Stimulated activated CD8-positive, alpha-beta memory T cell treated with anti-CD3 and anti-CD28 coated beads, Interleukin-7, amount 100 ng/mL, for 48 hours (primary cell): ENCODE measurements at places on chromosomes 5 and 9.

- DNase-seq, result no peak
These were observed 132.2 kb upstream of the PTGER4 start for GRCh38 chr5:40547557-40547956.

- no peak for DNase-seq
These were observed 217.7 kb upstream of the EDIL3 start for GRCh38 chr5:84602371-84602771.

GRCh38 chr5:170612256-170612678 lies 108.4 kb downstream of the KCNIP1 start:
- no peak for DNase-seq

- peak; percentile 60 for DNase-seq
These were observed 63.8 kb upstream of the RNF130 start for GRCh38 chr5:180135128-180135955.

GRCh38 chr9:20783057-20784038 lies 99.3 kb downstream of the FOCAD start:
- no peak for DNase-seq

DNA sequence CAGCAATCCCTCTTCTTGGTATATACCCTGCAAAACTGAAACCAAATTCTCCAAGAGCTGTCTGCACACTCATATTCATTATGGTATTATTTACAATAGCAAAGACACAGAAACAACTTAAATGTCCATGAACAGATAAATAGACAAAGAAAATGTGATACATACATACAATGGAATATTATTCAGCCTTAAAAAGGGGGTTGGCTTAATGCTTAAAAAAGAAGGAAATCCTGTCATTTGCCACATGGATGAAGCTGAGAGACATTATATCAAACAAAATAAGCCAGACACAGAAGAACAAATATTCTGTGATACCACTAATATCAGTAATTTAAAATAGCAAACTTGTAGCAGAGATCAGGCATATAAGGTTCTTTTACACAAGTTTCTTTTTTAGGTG lies 46.5 kb upstream of the GAS1 start:
- no peak for DNase-seq

GRCh38 chr5:43390471-43390870 lies 21.7 kb downstream of the CCL28 start:
- no peak for DNase-seq

DNA sequence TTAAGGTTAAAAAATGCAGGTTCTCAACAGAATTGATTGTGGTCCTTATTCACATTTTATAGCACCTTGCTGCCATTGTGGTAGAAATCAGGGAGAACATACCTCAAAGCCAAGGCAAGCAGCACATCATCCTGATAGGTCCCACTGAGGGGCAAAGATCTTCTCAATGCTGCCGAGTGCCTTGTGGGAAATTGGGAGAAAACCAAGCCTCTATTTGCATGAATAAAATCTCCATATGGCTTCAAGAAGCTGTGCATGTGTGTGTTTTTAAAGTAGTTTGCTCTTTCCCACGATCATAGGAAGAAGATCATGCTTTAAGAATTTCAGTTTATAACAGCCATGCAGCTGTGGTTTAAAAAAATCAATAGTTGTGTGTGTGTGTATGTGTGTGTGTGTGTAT lies 216.9 kb upstream of the FBXL7 start:
- no peak for DNase-seq

DNA sequence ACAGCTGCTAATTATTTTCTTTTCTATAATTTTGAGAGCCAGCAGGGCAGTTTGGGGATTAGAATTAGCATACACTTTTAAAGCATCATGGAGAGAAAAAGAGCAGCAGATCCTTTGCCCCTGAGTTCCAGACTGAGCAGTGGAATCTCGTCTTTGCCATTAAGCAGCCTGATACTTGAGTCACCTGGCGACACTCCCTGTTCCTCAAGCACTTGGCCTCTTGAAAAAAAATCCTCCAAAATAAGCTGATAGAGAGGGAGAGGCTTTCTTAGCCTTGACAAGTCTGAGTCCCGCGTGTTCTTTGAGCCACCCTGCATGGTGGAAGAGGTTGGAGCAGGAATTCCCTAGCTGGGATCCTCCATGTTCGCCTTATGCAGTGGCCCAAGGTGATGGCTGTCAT lies 398.3 kb downstream of the IRX2 start:
- DNase-seq, result no peak

GRCh38 chr9:124831642-124832364 lies 21.5 kb upstream of the WDR38 start:
- no peak for DNase-seq

- no peak for DNase-seq
These were observed 410.9 kb downstream of the BNC2 start for GRCh38 chr9:16459421-16460148.

DNA sequence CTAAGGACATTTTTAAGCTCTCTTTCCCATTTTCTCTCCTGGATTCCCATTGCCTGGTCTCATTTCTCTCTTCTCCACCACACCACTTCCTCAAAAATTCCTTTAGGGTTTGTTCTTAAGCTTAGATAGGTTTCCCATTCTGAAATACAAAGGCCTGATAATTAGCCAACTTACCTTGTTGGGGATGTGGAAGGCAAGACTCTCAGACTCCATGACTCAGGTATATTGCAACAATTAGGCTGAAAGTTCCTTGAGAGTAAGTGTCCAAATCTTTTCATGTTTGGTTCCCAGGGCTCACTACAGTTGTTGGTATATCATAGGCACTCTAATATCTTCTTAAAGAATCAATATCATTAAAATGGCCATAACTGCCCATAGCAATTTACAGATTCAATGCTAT lies 43.6 kb downstream of the FXN start:
- DNase-seq, result no peak

DNA sequence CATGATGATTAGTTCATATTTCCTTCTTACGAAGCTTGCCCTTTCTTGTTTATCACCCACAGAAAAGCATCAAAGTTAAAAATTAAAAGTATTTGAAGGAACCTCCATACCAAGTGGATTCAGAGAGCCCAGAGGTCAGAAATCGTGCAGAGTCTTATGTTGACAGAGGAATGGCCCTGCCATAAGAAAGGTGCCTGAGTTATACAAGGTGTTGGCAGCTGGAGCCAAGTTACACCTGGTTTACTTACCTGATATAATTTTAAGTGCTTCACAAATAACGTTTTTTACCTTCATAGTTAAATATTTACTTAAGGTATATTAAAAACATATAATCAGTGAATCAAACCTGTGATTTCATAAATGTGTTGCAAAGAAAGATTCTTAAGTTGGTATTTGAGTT lies 42.3 kb upstream of the DHFR start:
- DNase-seq, result no peak

DNA sequence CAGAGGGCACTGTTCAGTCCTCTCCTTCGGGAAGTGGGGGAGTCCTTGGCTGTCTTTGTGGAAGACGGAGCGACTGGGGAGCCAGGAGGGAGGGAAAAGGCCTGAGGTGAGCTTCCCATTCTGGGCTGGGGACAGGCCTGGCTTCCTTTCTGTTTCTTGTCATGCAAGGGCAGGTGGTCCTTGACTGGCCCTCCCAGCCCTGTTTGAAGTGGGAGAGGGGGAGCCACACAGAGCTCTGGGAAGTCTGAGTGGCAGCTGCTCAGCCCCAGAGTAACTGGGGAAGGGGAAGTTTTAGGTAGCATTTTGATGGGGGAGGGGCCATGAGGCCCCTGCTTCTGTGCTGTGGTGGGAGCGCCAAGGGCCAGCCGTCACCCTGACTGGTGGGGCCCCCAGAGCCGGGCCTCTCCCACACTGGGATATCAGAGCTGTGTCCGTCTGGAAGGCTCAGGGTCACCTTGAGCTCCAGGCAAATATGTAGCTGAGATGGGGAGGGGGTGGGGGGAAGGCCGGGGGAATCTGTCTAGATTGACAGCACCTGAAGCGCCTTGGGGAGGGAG lies 6.5 kb downstream of the UNC5A start:
- no peak for DNase-seq

- DNase-seq, result no peak
These were observed 87.4 kb downstream of the CAMSAP1 start for GRCh38 chr9:135819905-135820304.

DNA sequence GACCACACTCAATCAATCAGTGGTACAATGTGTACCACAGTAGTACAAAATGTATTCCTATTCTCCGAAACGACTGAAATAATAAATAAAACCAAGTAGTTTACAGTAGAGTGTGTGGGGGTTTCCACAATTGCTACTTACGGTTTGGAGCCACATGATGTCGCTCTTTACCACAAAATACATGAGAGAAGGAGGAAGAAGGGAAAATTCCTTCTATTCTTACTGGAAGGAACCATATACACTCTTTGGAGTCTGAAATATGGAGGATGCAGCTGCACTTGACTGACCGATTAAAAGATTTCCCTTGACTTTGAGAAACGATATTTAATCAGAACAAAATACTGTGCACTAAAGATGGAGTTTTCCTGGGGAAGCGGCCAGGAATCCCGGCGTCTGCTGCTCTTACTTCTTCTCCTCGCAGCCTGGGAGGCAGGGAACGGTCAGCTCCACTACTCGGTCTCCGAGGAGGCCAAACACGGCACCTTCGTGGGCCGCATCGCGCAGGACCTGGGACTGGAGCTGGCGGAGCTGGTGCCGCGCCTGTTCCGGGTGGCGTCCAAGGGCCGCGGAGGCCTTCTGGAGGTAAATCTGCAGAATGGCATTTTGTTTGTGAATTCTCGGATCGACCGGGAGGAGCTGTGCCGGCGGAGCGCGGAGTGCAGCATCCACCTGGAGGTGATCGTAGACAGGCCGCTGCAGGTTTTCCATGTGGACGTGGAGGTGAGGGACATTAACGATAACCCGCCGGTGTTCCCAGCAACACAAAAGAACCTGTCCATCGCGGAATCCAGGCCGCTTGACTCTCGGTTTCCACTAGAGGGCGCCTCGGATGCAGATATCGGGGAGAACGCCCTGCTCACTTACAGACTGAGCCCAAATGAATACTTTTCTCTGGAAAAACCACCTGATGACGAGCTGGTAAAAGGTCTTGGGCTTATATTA lies at the start of gene PCDHA4:
Gene PCDHA4 (plus strand): TSS at position 235 of the 942 bp plus-strand sequence.
- DNase-seq, result no peak

DNA sequence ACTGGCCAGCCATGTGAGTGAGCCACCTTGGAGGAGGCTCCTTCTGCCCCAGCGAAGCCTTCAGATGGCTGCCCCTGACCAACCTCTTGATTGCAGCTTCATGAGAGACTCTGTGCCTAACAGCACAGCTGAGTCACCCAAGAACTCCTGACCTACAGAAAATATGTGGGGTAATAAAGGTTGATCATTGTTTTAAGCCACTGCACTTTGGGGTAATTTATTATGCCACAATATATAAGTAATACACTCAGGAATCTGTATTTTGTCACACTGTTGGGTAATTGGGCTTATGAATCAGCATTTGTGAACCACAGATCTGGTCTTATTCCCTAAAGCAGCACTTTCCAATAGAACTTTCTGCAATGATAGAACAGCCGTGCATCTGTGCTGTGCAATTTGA lies 24.4 kb upstream of the VDAC1 start:
- no peak for DNase-seq

DNA sequence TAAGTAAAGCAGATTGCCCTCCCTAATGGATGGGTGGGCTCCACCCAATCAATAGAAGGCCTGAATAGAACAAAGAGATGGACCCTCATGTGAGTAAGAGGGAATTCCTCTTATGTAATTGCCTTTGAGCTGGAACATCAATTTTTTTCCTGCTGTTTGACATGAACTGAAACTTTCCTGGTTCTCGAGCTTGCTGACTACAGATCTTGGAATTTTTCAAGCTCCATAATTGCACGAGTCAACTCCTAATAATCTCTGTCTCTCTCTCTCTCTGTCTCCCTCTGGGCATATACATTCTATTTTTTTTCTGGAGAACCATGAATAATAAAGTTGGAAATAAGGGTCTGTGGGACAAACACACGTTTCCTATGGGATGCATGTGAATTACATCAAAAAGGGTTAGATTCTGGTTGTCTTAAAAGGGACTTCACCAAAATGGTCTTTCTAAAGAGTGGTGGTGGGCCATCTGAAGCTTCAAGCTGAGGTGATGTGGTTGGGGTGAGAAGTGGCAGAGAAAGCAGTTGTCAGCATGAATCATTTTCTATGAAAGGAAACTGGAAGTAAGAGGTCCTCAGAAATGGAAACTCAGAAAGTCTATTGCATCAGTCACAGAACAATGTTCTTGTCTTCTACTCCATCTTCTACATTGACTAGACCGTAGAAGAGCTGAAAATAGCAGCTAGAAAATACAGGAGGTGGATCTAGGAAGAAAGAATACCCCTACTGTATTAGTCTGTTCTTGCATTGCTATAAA lies 47.0 kb upstream of the HOMER1 start:
- DNase-seq, result peak; percentile 19

DNA sequence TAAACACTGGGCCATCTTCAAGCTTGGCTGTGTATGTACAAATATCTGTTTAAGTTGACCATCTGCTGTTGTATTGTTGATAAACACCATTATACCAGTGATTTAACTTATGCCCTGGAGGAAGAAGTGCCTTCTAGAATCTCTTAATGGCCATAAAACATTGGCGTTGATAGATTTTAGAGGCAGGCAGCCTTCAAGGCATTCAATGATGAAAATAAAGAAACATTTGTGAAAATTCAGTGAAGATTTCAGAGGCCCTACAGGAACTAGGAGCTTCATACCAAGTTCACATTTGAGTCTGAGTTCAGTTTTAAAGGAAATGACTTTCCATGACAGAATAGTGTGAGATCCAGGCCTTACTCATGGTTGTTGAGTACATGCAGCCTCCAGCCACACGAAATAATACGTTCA lies 52.2 kb downstream of the MAP1B start:
- no peak for DNase-seq

DNA sequence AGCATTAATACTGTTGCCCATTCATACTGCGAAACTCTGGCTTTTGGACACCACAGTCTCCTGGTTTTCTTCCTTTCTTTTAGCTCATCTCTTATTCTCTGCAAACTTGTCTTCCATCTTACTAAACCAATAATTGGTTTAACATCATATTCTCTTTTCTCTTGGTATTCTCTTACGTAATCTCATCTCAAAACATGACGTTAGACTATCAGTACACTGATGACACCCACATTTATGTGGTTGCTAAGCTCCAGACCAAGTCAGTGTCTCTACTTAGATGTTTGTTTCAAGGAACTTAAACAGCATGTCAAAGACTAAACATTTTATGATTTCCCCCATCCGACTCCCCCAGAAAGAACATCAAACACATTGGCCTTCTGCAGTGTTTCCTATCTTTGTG lies 2.1 kb downstream of the PRRC1 start:
- no peak for DNase-seq

- no peak for DNase-seq
These were observed 19.0 kb upstream of the TCOF1 start for GRCh38 chr5:150338546-150338945.

- DNase-seq, result no peak
These were observed 10.6 kb downstream of the DIPK1B start for GRCh38 chr9:136722969-136723356.

GRCh38 chr5:133801955-133802751 lies 166.3 kb downstream of the C5orf15 start:
- no peak for DNase-seq

GRCh38 chr5:140588311-140589070 lies 23.9 kb downstream of the SLC35A4 start:
- DNase-seq, result no peak
